ENCODE measurements at places on chromosomes 3 and 15. TPM values are rescaled to one million over a fixed set of nuclear protein-coding genes. Genes with fewer than 3 reads are reported as not detected.

- H3K4me3 ChIP-seq, result no peak overlapping the region
- DNase-seq, result no peak
- no peaks in the 10 kb centered on the region for H3K27me3 ChIP-seq
- no peaks in the 10 kb centered on the region for H3K4me1 ChIP-seq
These were observed 20.4 kb downstream of the CCDC191 start for GRCh38 chr3:114035896-114036295.

GRCh38 chr3:147305533-147306250, 100.7 kb downstream of the ZIC4 start:
- no peak overlapping the region for H3K27ac ChIP-seq
- no peak for DNase-seq
- H3K4me3 ChIP-seq, result no peak overlapping the region
- no peaks in the 10 kb centered on the region for H3K27me3 ChIP-seq

The FGF7 gene
- not detected for total RNA-seq

DNA sequence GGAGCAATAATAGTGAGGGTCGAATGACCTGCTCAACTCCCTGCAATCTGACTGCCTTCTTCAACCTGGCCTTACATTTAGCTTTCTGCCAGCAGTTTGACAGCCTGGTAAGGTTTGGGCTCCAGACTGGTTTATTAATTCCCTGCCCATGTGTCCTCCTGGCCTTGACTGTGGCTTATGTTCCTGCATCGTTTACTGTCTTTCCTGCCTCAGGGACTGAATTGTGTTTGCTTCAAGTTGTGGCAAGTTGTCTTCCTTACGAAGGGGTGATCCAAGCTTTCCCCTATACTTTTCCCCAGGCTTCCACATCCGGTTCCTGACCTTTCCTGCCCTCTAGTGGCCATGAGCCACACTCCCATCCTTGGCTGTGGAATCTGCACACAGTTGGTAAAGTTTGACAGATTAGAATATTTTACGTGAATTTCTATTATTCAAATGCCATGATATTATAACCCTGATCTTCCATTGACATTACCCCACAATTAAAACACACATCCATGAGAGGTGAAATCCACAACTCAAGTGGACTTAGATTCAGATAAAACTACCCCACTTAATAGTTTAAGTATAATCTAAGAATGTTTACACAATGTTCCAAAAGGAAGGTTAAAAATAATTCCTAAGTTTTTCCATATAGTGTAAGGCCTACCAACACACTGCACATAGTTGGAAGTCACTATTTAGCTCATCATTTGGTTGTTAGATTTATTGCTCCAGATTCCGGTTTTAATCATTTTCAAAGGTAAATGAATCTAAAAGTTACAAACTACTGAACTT, 95.7 kb downstream of the NEDD4 start:
- H3K36me3 ChIP-seq, result no peaks in the 10 kb centered on the region
- H3K4me3 ChIP-seq, result no peak overlapping the region
- peak overlapping the region; percentile 91 for H3K27ac ChIP-seq
- no peaks in the 10 kb centered on the region for H3K27me3 ChIP-seq
- peaks cover 37% of the 10 kb centered on the region for H3K4me1 ChIP-seq

The PPM1L gene
- 8.5 TPM for total RNA-seq

DNA sequence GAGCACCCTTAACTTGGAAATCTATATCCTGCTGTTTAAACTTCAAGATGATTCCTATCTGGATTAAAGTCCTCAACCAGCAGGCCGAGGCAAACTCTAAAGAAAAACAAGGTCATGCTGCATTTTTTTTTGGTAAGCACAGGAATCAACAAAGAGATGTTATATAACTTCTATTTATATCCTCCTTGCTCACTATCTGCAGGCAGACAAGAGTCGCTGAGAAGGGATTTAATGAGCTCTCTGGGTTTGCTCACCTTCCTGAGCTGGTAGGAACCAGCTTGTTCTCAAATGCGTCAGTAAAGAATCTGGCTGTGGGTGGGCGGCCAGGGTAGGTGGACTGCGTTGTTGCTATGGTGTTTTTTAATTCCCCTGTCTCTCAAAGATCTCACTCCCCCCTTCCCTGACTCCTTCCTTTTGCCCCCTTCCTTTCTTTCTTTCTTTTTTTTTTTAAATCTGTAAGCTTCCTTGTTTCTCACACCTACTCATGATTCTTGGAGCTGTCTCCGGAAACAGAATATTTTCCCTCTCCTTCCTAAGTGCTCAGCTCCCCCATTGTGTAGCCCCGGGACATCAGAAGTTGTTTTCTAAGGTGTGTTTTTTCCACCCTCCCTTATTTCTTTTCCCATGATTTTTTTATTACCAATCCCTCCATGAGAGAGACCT, 228.8 kb upstream of the BHLHE40 start:
- H3K4me3 ChIP-seq, result no peak overlapping the region
- H3K27ac ChIP-seq, result peak overlapping the region; percentile 77
- peaks cover 55% of the 10 kb centered on the region for H3K4me1 ChIP-seq
- H3K27me3 ChIP-seq, result no peaks in the 10 kb centered on the region
- no peak for DNase-seq

DNA sequence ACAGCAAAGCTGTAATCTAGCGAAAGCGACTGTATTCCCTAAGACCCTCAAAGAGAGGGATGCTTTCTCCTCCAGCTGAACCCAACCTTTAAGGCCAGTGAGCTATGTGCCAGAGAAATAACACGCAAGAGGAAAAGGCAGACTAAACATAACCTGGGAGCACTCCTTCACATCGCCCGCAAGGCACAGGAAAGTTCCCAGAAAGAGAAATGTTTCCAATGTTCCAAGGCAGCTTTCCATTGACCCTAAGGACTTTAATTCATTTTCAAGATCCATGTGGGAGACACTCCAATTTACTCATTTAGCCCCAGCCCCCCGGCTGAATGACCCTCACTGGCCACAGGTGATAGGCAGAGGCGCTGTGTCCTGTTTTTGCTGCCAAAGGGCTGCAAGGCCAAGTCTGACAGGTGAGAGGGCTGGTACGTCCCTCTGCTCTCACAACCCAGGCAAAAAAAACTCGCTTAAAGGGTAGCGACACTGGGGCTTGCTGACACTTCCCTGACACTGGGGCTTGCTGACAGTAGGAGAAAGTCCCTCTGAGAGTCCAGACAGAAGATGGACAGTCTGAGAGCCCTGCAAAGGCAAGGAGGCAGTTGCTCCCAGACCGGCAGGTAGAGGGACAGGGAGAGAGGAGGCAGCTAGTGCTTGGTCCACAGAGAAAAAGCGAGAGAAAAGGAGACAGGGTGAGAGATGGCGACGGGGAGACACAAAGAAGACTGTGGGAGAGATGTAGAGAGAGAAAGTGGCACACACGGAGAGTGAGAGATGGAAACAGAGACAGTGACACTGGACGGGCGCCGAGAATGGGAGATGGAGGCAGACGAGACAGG, 702 bp downstream of the ARHGEF3 start:
- H3K36me3 ChIP-seq, result no peaks in the 10 kb centered on the region
- no peaks in the 10 kb centered on the region for H3K27me3 ChIP-seq
- DNase-seq, result no peak
- peak overlapping the region; percentile 83 for H3K4me3 ChIP-seq
- H3K27ac ChIP-seq, result peak overlapping the region; percentile 24
- peaks cover 19% of the 10 kb centered on the region for H3K4me1 ChIP-seq

GRCh38 chr3:73216310-73216709, 154.9 kb downstream of the EBLN2 start:
- H3K36me3 ChIP-seq, result no peaks in the 10 kb centered on the region
- H3K27me3 ChIP-seq, result no peaks in the 10 kb centered on the region
- H3K4me3 ChIP-seq, result no peak overlapping the region
- peaks cover 21% of the 10 kb centered on the region for H3K4me1 ChIP-seq
- no peak for DNase-seq

GRCh38 chr15:90143166-90143655, 40.9 kb upstream of the IDH2 start:
- H3K27ac ChIP-seq, result no peak overlapping the region
- no peak overlapping the region for H3K4me3 ChIP-seq
- no peaks in the 10 kb centered on the region for H3K36me3 ChIP-seq
- H3K4me1 ChIP-seq, result peaks cover 4% of the 10 kb centered on the region
- no peaks in the 10 kb centered on the region for H3K27me3 ChIP-seq

The ZWILCH gene
- total RNA-seq, result 17.5 TPM

The RYK gene
- 49.6 TPM for total RNA-seq

DNA sequence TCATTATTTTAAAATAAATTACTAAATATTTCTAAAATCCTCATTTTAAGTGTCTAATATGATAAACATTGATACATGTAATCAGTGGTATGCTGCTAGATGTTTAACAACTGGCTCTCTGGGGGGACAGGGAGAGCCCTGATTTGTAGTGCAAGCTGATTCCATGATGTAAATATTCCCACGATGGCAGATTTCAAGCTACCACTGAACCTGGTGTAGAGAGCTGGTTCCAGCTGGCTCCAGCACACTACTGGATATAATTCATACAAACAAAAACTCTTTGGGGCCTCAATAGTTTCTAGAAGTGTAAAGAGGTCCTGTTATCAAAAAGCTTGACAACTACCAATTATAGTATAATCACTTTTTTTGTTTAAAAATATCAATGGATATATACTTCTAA, 316.2 kb downstream of the SLC9A9 start:
- H3K4me3 ChIP-seq, result no peak overlapping the region
- no peaks in the 10 kb centered on the region for H3K36me3 ChIP-seq
- no peaks in the 10 kb centered on the region for H3K27me3 ChIP-seq
- H3K27ac ChIP-seq, result no peak overlapping the region

DNA sequence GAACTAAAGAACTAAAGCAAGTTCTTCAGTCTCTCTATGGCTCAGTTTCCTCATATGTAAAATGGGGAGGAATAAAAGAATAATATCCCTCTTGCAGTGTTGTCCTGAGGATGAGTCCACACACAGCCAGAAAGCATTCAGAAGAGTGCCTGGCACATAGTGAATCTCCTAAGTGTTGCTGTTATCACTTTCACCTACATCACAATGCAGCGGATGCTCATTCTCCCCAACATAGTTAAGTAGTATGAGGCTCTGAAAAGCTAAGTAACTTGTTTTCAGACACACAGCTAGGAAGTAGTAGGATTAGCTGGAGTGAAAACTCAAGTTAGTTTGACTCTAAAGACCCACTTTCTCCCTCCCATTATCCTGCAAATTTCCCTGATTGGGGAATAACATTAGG, 9.1 kb upstream of the USP3 start:
- H3K27ac ChIP-seq, result no peak overlapping the region
- H3K36me3 ChIP-seq, result no peaks in the 10 kb centered on the region
- no peak for DNase-seq
- H3K27me3 ChIP-seq, result peaks cover 7% of the 10 kb centered on the region
- no peak overlapping the region for H3K4me3 ChIP-seq

DNA sequence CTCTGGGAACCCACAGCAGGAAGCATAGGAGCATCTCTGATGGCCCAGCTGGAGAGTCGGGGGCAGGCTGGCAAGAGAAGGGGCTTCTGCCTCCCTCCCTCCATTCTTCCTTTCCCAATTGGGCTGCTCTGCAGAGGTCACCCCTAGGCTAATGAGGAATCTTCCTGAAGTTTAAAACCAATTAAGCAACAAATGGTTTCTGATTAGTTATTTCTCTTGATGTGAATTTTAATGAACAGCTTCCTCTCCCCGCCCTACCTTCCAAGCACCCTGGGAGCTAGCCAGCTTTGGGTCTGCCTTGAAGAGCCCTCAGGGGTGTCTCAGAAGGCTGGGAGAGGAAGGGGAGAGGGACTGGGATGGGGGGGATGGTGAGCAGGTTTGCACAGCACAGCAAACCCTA, 24.6 kb upstream of the HCN4 start:
- peaks cover 2% of the 10 kb centered on the region for H3K4me1 ChIP-seq
- no peak for DNase-seq
- H3K36me3 ChIP-seq, result no peaks in the 10 kb centered on the region
- peaks cover 21% of the 10 kb centered on the region for H3K27me3 ChIP-seq
- H3K27ac ChIP-seq, result no peak overlapping the region

GRCh38 chr3:158961911-158962310, 160.1 kb downstream of the MFSD1 start:
- no peak overlapping the region for H3K4me3 ChIP-seq
- peaks cover 12% of the 10 kb centered on the region for H3K27me3 ChIP-seq
- H3K36me3 ChIP-seq, result no peaks in the 10 kb centered on the region
- H3K4me1 ChIP-seq, result no peaks in the 10 kb centered on the region

DNA sequence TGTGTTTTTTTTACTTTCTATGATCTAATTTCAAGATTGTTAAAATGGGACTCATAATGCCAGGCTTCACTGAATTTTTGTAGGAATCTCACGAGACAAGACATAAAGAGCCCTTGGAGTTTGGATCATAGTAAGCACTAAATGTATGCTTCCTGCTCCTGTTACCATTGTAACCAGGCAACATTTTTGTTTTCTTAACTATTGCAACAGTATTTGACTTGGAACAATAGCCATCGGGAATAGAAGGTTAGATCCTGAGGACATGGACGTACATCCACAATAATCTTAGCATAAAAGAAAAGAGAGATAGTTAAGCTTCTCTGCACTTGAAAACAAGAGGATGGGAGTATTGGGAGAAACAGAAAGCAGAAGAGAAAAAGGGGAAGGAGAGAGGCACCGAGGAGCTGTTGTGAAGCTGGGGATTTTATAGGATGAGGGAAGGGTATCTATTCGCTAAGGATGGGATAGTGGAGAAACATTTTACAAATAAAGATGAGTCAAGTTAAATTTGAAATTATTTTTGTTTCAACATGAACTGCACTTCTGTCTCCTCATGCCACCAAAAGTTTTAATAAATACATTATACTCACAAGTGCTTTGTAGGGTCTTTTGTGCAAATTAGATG, 131.4 kb downstream of the TMCO5A start:
- H3K36me3 ChIP-seq, result no peaks in the 10 kb centered on the region
- no peak overlapping the region for H3K27ac ChIP-seq
- peaks cover 61% of the 10 kb centered on the region for H3K4me1 ChIP-seq
- H3K4me3 ChIP-seq, result no peak overlapping the region

GRCh38 chr3:194075802-194076460, 60.0 kb upstream of the HES1 start:
- H3K27ac ChIP-seq, result no peak overlapping the region
- H3K4me1 ChIP-seq, result peaks cover 18% of the 10 kb centered on the region
- H3K4me3 ChIP-seq, result no peak overlapping the region
- peaks cover under 1% of the 10 kb centered on the region for H3K36me3 ChIP-seq

The ZNF80 gene
- total RNA-seq, result not detected

DNA sequence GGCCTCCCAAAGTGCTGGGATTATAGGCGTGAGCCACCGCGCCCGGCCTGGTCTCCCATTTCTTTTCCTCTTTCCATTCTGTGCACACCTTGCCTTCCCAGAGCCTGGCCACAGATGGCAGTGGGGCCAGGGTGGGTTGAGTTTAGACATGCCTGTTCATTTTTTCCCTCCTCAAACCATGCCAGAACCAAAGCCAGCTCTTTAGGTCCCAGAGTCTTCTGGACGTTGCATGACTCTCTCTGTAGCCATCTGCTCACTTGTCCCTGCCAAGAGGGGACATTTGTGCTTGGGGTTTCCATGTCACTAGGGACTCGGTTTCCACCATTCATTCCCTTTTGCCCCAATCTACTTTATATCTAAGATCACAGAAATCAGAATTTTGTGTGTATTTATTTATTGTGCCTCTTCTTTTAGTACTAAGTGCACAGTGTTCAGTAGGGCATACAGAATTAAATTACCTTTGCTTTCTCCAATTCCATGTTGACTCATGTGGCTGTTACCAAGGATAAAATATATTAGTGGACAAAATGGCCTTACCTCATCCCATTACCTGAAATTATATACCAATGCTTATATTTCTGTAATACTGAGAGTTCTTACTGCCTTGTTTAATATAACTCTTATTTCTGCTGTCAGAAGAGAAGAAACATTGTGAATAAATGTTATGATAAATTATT, 49.6 kb downstream of the USP13 start:
- H3K4me1 ChIP-seq, result no peaks in the 10 kb centered on the region
- H3K27me3 ChIP-seq, result no peaks in the 10 kb centered on the region
- no peak overlapping the region for H3K27ac ChIP-seq
- H3K4me3 ChIP-seq, result no peak overlapping the region

GRCh38 chr15:94847325-94847724, 616.0 kb downstream of the MCTP2 start:
- peaks cover 14% of the 10 kb centered on the region for H3K4me1 ChIP-seq
- H3K27me3 ChIP-seq, result no peaks in the 10 kb centered on the region
- peaks cover 1% of the 10 kb centered on the region for H3K36me3 ChIP-seq
- no peak for DNase-seq

All from chondrocyte (in vitro differentiated cells).